ENCODE measurements at places on chromosomes 13 and 19. TPM values are rescaled to one million over a fixed set of nuclear protein-coding genes. Genes with fewer than 3 reads are reported as not detected.

DNA sequence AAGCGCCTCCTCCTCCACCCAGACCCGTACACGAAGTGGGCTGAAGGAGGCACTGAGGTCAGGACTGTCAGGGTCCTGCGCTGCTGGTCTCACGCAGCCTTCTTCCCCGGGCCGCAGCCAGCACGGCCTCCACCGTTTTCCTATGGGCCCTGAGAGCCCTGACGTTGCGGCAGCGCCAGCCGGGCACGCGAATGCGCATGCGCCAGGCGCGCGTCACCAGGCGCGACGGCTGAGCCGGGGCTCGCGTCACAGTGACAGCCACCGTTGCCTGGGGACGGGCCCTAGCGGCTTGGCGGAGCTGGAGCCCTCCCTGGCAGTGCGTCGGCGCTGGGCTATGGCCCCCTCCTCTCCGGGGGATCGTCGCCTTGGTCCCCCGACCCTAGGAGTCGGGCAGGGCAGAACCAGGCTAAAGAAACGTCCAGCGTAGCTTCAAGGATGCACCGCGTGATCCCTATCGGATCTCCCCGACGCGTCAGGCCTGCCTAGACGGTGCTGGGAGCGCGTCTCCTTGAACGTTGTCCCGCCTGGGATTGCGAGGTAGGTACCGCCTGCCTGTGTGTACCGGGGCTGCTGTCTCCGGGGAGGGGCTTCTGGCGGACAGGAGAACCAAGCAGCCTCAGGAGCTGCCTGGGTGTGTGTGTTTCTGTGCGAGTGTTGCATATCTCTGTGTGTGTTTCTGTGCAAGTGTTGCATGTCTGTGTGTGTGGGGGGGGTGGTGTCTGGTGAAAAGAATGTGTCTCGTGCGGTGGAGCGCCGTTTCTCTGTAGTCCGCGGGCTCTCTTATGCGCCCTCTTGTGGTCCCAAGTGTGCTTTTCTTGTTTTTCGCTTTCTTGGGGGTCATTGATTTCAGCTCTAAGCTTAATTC is 43.2 kb downstream of the ZNF571 start:
- DNase-seq: peak; percentile 93

GRCh38 chr13:110323172-110323891 is 16.2 kb downstream of the COL4A2 start:
- DNase-seq: peak; percentile 28

EFNA2 gene
- total RNA-seq: not detected

DNA sequence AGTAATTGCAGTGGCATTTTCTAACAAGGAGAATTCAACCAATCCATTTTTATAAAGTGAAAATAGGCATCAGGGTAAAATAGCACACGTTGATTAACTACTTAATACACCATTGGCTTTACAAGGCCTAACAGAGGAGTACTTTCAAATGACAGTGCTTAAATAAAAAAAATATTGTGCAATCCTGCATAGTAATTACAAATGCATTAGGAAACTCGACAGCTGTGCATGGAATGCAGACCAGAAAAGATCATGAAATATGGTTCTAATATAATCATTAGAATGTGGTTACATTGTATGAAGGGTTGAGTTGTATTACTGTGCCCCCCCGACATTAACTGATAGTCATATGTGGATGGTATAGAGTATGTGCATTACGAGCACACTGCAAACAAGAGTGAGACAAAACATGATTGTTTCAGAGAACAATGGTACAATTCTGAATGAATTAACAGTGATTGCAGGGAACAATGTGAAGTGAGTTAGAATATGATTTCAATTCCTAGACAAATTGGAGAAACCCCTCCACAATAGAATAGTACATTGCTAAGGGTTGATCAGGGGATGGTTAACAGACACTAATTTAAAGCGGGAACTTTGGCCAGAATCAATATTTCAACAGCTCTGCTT is 270.6 kb downstream of the GPC5 start:
- DNase-seq: no peak

SBSN gene
- total RNA-seq: not detected

DNA sequence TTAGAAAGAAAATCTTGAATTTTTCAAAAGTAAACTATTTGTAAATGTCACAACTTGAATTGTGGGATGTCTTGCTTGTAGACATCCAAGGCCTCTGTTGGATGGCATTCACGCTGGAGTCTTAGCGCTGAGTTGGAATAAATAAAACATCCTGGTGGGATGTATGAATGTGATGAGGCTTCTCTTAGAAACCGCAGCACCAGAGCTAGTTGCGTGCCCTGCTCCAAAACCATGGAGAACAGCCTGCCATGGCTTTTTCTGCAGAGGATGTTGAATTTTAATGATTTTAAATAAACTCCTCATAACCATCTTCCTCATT is 70.4 kb downstream of the DPY19L3 start:
- DNase-seq: no peak

GRCh38 chr13:45325806-45326205 is 15.2 kb downstream of the TPT1 start:
- no peak for DNase-seq

DNA sequence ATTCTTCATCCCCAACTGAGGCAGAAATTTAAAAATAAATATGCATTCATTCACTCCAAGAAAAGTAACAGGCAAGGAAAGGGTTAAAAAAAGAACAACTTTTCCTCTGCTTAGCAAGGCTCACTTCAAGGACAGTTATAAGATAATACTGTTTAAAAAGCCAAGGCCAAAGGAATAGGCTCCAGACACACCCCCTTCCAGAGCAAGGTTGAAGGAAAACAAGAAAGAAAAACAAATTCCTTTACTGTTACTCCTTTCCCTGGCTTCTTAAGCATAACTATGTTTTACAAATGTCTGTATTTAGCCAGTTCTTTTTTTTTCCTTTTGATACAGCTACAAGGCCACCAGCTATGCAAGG is 8.5 kb downstream of the SIGLEC11 start:
- no peak for DNase-seq

DNA sequence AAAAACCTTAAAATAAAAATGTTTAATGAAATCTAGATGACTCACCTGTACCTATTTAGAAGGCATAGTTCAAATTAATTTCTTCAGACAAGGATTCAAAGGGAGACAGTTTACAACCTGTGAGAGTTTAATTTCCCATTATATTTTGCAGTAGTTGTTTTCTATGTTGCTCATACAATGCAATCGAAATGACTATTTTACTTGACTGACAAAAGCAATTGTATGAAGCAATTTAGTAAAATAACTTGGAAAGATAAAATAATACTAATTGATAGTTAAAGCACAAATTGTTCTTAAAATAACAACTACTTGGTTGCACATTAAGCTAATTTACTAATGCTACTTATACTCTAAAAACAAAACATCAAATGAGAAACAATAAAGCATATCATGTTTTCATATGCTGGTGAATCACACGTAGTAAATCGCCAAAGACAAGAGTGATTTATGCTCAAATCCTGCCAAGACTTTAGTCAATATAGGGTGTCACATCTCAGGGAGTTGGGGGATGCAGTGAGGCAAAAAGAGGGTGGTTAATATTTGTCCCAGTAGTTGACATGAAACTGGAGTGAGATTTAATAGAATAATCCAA is 6.4 kb downstream of the DACH1 start:
- DNase-seq: peak; percentile 63

- no peak for DNase-seq
These were observed 487.2 kb upstream of the GPC6 start for GRCh38 chr13:92739306-92739818.

- DNase-seq: no peak
These were observed 43.6 kb downstream of the ZNF611 start for GRCh38 chr19:52691215-52691610.

DNA sequence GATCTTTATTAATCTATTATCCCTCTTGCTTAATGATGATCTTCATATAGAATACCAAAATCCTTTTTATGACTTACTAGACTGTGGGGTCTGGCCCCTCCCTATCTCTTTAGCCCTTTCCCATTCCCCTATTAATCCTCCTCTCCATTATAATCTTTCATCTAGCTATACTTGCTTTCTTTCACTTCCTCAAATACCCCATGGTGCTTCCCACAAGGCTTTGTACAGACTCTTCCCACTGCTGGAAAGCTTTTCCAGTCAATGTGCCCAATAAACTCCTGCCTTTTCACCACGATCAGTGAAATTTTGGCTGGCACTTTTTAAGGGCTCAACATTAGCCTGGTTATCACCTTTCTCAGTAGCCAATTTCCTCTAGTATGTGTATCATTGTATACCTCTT is 3.2 kb upstream of the EBPL start:
- DNase-seq: no peak

DNA sequence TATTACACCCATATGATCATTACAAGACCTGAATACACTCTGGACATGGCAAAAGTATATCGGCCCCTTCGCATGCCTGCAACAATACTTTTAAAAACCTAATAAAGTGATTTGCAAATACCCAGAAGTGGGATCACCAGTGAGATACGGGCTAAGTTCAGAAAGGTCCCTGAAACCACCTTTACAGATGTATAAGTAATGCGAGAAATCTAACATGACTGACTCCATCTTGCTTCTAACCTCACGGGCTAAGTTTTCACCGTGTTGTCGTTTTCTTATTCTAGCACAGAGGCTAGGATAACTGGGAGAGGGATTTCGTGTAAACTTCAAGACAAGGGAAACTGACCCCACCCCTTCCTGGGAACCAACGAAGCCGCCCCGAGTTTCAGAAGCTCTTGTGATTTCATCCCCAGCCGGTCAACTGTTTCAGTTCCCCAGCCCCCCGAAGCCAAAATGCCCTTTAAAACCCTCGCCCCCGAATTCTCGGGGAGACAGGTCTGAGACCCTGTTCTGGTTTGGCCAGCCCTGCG is 703 bp downstream of the NEK3 start:
- DNase-seq: peak; percentile 66

- no peak for DNase-seq
These were observed 1047.5 kb upstream of the SPRY2 start for GRCh38 chr13:81388400-81388799.
